RKO (cell line): ENCODE measurements at places on chromosomes 6 and 20.
A peak's percentile ranks its signal among the peaks of the same experiment; 100 is the strongest.

GRCh38 chr6:144334150-144334708 is 49.1 kb downstream of the UTRN start:
- no peak for DNase-seq

DNA sequence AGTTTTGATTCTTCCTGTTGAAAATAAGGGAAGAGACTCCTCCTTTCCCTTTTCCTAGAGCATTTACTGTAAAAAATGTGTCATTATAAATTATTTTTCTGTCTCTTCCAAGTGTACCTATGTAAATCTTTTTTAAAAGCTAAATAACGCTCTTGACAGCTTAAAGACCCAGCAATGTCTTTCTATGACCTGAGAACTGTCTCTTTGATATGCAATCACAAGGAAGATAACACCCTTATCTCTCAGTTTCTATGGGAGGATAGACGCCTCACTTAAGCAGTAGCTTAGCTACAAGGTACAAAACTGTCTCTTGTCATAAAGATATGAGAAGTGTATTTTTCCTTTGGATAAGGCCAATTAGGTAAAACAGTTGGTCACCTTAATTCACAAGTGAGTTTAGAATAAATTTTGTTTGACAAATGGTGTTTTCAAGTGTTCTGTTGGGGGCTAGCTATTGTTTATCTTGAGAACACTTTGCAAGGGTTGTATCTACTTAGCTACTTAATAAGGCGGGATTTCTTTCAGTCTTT is 980.6 kb upstream of the EYS start:
- no peak for DNase-seq

GRCh38 chr20:47875297-47876025 is 90.2 kb upstream of the SULF2 start:
- no peak for DNase-seq

DNA sequence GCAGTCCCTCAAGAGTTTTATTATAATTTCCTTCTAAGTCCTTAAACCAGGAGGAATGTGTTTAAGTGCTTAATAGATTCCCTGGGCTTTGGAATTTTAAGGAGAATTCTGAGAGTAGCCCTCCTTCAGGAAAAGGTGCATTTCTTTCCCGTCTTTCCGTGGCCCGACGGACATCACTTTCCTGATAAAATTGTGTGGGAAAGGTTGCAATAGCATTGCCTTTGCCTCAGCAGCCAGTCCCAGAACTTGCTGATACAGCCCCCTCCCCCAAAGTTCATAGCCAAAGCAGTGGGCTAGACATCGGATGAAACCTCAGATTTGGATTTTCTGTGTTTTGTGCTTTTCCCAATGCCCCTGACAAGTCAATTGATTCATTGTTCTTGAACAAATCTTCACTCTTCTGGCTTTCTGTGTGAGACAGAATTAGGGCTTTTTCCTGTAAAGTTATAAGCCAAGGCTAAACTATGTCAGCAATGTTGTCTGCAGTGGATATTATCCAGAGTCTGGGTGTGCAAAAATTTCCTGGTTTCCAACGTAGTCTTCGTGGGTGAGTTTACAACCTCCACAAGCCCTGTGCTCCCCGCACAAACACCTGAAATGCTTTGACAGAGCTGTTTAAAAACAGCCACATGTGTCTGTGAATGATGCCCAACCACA is 1.1 kb upstream of the SMOC2 start:
- DNase-seq: no peak

DNA sequence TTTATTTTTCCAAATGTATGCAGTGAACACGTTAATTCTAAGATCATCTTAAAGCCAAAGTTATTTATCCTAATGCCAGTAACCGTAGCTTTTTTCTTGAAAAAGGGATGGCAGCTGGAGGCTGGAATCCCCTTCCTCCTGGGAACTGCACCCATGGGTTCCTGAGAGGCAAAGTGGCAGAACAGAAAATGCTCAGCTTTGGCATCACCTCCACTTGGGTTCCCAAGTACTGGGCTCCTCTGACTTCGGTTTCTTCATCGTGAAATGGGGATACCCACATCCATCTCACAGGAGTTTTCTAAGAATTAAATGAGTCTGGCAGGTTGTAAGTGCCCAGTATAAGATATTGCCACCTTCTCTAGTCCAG is 6.2 kb upstream of the DDX43 start:
- no peak for DNase-seq

DNA sequence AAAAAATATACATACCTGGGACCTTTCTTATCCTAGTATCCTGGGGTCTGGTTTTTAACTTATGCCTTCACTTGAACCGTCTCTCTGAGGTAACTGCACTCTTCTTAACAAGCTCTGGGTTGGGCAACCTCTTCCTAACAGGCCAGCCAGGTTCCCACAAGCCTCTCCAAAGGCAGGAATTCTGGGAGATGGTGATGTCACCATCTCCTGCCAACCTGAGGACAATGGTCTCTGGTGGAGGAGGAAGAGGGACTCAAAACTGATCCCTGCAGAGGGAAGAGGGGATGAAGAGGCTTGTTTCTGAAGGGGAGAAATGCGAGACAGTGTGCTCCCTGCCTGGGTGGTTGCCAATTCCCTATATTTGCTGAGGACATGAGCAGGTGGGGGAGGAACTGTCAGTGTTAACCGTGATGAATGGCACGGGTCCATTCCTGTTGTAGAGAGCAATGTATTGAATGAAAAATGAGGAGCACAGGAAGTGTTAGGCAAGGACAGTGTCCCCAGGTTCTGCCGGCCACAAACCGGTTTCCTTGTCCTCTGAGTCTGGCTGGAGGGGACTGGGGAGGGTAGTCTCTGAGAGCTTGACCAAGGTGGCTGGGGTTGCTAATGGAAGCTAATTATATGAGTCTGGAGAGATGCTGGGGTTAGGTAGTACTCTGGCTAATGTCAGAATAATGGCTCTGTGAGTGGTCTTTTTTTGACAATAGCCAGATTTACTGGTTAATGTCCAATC is 95.5 kb downstream of the KCNB1 start:
- no peak for DNase-seq

DNA sequence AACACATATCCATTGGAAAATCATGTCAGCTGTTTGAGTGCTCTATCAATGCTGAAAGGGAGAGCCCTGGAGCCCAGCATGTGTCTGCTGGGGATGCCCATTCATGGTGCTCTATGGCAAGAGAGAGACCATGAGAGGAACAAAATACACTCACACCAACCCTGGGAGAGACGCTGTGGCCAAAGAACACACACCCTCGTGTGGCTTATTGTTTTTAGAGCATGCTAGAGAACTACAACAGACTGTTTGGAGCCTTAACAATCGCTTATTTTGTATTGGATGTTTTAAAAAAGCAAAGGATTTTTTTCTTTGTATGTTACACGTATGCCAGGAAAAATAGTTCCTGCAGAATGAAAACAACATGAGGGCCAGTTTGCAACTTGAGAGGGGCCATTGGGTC is 151.0 kb downstream of the SLC24A3 start:
- DNase-seq: no peak

DNA sequence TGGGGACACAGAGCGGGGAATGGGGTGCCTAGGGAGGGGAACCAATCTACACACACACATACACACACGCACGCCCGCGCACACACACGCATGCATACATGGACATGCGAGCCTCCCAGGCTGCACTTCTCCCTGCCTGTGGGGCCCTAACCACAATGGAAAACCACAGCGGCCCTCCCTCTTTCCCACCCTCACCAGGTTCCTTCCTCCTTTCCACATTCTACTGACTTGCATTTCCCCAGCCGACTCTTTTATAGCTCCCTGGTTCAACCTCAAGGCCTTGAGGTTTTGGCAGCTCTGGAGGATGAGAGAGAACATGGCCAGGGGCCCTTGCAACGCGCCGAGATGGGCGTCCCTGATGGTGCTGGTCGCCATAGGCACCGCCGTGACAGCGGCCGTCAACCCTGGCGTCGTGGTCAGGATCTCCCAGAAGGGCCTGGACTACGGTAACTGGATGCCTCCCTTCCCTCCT is at the start of gene BPI:
Gene BPI, plus strand, starts transcription at position 249 of the 472 bp plus-strand sequence. Its CDS starts 68 bp downstream, at position 317.
- DNase-seq: no peak

- no peak for DNase-seq
These were observed 19.9 kb downstream of the SRSF6 start for GRCh38 chr20:43477619-43478018.

GRCh38 chr6:3724451-3725144 is 26.9 kb downstream of the PXDC1 start:
- DNase-seq: no peak

- peak; percentile 23 for DNase-seq
These were observed 18.8 kb upstream of the SIRPA start for GRCh38 chr20:1876217-1876921.

- DNase-seq: no peak
These were observed 23.9 kb downstream of the SRPK1 start for GRCh38 chr6:35897036-35897435.

DNA sequence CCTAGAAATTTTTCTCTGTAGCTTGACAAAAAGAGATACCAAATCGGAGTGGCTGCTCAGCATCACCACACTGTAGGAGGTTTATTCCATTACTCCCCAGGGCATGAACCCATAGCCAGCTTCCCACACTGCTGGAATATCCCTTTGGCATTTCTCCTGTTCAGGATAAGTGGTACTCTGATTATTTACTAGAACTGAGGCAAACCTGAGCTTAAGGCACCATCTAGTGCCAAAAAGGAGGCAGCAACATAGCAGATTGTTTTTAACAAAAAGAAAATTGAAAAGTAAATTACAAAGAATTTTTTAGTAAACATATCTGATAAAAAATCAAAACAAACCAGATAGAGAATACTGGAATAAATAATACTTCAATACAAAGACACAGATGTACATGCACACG is 181.7 kb downstream of the WDR27 start:
- no peak for DNase-seq

DNA sequence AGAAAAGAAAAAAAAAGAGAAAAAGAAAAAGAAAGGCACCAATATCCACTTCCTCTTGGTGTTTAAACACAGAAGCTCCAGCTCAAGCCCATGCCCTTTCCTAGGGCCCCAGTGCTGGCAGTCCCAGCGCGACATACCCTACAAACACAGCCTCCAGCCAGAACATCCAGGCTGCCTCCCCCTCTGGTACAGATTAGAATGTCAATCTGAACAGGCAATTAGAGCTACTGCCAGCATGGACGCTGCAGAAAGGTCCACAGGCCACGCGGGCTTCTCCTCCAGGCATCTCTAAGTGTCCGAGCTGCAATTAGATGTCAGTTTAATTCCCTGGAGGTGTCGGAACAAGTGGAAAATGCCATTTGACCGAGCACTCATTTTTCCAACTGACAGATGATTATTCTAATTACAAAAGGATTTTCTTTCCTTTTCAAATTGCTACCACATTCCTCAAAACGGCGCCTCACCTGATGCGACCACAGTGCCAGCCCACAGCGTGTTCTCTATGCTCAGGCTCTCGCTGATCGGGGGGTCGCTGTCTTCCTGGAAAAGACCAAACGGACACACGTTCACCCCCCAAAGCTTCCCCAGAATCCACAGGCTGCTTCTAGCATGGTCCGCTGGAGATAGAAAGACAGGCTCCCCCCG is 79.5 kb downstream of the ATP9A start:
- DNase-seq: no peak

- DNase-seq: no peak
These were observed 55.9 kb upstream of the TASP1 start for GRCh38 chr20:13694420-13695150.

- DNase-seq: no peak
These were observed 4.0 kb downstream of the FLOT1 start for GRCh38 chr6:30738532-30738931.

DNA sequence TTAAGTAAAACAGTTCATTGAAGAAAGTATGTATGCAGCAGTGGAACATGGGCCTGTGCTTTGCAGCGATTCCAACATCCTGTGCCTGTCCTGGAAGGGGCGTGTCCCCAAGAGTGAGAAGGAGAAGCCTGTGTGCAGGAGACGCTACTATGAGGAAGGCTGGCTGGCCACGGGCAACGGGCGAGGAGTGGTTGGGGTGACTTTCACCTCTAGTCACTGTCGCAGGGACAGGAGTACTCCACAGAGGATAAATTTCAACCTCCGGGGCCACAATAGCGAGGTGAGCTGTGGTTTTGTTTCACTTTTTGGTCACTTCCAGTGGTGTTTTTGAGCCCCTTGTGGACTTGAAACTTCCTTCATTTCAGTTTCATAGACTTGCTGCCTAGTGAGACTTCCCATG is 1.7 kb downstream of the TULP4 start:
- no peak for DNase-seq

DNA sequence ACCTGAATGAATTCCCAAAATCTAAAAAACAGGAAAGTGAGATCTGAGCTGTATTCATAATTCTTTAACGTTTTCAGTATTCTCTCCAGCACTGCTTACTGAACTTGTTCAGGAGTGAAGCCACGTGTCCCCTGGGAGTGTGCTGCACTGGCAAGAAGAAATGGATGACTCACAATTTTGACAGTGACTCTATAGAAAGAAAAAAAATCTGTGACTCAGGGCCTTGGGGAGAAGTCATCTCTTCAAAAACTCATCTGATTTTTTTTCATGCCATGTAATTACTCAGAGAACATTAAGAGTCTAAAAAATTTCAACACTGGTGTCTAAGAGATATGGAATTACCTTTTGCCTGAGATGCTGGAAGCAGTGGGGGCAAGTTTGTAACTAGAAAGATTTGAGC is 39.7 kb downstream of the ANKEF1 start:
- DNase-seq: peak; percentile 99
